Caki2 (cell line): ENCODE measurements at places on chromosomes 2 and 18.
A peak's percentile ranks its signal among the peaks of the same experiment; 100 is the strongest.

DNA sequence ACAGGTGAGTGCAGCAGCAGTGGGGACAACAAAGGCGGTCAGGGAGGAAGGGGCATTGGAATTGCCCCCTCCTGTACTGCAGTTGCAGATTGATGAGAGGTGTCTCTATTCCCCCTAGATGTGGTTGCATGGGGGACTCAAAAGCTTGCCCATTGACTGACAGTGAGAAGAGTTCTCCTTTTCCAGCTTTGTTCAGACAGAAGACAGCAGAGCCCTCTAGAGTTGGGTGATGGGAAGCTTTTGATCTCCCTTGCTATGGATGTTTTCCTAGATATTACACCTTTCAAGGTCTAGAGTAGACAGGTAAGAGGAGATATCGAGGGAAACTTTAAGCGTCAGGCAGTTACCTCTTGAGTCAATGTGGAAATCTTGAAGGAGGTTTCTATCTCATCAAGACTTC, 2.9 kb downstream of the PROKR1 start:
- DNase-seq: no peak

- no peak for DNase-seq
Measured at GRCh38 chr2:104852090-104852666, 1.7 kb upstream of the POU3F3 start.

DNA sequence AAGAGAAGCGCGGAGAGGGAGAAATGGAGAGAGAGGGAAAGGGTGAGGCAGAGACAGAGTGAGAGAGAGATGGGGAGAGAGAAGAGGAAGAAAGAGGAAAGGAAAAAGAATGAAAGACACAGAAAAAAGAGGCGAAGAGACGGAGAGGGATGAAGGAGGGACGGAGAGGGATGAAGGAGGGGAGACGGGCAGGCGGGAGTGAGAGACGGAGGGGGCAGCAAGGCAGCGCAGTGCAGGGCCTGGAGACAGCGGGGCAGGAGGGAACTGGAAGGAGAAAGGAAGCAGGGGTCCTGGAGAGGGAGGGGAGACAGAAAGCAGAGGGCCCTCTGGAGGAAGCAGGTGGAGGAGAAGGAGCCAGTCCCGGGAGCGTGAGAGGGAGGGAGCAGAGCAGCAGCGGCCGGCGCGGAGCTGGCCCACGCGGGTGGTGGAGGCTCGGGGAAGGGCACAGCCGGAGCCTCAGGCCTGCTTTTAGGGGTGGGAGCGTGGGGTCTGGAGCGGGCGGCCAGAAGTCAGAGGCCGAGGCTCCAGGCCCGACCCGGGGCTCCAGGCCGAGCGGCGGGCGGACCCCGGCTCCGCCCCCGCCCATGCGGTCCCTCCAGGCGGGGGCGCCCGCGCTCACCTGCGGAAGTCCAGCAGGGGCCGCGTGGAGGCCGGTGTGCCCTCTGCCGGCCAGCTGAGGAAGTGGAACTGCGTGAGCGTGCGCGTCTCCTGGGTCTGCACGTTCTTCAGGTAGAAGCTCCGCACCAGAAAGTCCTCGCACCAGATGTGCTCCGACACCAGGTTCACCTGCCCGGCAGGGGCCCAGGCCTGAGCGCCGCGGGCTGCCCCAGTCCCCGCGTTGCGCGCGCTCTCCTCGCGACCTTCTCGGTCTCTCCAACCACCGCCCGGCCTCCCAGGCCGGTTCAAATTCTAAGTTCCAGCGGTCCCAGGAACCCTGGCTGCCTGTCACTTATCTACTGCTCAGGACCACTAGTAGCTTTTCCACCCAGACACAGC, 14.5 kb downstream of the PTPRN start:
- peak; percentile 79 for DNase-seq

DNA sequence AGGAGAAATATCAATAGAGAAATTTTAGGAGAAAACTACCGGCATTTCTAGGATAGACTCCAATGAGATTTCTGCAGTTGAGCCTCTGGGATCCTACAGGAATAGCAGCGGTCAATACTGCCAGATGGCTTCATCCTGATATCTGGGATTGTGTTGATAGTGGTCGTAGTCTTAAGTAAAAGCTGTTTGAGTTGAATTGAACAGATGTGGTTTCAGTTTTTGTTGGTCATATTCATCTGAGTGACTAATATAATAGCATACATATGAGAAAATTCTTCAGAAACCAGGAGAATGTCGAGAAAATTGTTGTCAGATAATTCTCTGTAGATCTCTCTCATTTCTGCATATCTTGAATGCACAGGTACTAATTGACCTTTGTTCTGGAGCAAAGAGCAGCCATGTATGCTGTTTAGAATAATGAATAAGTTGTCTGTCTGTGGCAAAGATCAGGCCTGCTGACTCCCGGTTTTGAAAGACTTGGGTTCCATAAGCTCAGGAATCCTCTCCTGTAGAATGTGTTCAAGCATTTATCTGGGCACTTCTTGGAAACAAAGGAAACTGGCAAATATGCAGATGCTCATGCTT, 288.1 kb downstream of the TMX3 start:
- no peak for DNase-seq

DNA sequence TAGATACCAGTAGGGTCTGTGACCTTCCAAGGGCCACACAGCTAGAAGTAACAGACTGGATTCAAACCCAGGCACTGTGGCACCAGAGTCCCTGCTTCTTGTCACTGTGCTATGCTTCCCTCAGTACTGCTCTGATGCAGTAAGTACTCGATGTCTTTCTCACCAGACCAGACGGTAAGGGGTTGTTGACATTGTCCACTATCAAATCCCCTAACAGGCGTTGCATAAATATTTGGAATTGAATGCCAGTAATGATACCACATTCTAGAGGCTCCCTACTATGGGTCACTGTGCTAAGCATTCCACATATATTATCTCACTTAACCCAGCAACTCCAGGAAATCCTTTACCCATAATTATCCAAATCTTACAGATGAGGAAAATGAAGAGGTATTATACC, 223.1 kb downstream of the C1D start:
- no peak for DNase-seq

DNA sequence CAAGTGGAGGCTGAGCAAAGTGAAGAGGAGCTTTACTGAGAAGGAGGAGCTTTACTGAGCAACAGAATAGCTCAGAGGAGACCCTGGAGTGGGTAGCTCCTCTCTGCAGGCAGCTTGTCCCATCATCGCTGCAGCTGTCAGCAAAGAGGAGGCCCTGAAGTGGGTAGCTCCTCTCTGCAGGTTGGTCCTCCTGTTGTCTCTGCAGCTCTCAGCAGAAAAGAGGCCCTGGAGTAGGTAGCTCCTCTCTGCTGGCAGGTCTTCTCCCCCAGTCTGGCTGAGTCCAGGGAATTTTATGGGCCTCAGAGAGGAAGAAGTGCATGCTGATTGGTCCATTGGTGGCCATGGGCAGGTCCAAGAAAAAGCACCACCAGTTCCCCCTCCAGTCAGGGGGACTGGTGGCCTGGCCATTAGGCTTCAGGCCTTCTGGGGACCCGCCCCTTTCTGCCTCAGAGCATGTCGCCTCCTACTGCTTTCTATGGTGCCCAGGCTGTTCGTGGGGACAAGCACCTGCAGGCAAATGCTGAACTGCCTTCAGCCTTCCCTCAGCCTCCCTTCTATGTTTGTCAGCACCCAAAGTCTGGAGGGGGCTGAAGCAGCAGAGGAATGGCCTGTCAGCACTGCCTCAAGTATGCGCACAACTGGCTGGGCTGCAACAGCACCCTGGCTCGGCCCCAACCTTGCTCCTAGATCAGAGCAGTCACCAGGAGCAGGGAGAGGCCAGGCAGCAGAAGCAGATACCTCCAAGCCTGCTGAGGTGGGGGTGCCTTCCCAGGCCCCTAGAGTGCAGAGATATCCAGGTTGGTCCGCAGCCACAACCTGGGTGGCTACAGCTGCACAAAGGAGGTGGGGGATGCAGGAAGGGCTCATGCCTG, 5.9 kb downstream of the ZSCAN30 start:
- no peak for DNase-seq

DNA sequence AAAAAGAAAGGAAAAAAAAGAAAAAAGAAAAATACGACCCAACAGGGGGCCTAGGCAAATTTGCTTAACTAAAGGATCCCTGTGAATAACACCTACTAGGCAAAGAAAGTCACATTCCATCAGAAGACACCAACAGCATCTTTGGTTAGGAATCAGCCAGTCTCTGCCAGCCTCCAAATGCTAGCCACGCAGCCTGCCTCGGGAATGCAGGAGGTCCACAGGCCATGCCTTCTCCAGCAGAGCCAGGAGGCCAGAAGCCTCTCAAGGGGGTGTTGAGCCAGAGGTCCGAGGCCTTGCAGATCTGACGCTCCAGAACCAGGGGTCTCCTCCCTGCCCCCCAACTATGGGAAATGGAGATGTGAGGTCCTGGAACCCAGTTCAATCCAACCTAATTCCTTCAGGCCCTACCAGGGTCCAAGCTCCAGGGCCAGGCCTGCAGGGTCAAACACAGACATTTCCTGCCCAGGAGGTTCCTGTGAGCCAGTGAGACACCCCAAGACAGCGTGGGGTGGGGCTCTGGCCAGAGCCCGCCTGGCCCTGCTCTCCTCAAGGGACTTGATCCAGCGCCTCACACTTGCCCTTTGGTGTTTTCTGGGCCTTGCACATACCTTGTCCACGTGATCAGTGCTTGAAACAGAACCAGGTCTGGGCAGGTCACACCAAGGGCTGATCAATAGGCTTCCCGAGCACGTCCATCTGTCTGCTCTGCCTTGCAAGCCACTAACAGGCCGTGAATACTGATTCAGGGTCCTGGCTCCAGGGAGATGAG, 289.6 kb upstream of the ID2 start:
- no peak for DNase-seq

DNA sequence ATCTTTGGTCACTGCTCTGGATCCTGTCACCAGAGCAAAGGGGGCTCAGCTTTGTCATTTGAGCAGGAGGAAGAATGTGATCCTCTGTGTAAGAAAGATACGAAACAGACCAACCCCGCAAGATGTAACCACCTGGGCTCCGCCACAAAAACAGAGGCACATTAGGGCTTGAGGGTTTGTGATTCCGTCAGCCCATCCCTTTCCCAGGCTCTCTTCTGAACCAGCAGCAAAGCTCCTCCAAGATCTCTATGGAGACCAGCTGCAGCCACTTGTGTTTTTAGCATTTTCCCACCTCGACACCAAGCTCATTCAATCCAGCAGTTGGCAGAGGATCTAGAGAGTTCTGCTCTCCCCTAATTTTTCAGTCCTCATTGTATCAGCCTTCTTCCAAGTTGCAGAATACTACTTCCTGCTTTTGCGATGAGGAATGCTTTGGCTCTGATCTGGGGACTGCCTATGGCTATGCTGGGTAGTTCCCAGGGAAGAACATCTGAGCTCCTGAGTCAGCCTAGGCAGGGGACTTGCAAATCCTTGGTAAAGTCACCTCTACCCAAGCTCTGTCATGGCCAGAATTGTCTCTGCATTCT, 139.6 kb upstream of the RAB12 start:
- DNase-seq: no peak

DNA sequence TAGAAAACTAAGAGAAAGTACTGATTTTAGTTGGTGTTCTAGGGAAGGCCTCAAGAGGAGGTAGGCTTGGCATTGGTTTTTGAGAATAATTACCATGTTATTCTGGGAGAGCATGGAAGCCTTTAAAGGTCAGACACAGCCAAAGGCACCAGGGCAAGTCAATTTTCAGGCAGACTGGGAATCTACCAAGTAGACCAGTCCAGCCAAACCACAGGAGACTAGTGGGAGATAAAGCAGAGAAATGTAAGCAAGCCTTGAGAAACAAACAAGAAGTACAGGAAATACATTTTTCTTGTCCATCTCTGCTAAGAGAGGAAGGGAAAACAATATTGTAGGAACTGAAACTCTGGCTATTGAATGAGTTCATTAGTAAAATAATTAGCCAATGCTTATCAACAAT, 5.5 kb upstream of the CCDC68 start:
- DNase-seq: no peak

DNA sequence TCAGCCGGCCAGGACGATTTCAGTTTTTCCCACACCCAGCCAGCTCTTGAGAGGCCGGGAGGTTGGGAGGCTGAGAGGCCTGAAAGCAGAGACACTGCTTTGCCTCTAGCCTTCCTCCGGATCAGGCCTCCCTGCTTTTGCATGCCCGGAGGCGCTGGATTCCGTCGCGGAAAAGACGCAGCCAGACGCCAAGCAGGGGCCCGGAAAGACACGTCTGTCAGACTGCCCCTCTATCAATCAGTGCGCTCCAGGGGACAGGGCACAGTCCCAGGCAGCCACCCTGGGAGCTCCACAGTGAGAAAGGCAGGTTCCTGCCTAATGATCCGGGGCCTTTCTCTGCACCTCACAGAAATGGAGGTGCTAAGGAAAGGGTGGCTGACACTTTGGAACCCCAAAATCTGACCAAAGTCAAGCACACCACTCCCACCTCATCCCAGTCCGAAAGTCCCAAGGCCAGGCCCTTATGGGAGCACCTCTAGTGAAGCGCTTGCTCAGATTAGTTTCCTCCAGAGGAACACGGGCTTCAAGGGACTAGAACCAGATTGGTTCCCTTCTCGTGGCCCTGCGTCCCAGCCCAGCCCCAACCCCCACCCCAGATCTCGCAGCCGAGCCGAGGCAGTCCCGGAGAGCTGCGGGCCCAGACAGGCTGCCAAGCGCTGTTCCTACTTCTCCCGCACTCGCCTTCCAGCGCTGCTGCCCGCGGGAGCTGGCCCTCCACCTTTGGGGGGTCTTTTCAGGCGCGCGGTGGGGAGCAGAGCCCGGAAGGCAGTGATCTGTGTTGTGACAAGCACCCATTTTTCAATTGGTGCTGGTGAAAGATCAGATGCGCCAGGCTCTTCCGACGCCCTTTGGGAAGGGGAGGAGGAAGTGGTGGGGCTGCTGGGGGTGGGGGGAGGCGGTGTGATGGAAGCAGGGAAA, 5.0 kb downstream of the DLX1 start:
- DNase-seq: no peak

- DNase-seq: no peak
Measured at GRCh38 chr2:62426154-62426912, 79.7 kb downstream of the TMEM17 start.

DNA sequence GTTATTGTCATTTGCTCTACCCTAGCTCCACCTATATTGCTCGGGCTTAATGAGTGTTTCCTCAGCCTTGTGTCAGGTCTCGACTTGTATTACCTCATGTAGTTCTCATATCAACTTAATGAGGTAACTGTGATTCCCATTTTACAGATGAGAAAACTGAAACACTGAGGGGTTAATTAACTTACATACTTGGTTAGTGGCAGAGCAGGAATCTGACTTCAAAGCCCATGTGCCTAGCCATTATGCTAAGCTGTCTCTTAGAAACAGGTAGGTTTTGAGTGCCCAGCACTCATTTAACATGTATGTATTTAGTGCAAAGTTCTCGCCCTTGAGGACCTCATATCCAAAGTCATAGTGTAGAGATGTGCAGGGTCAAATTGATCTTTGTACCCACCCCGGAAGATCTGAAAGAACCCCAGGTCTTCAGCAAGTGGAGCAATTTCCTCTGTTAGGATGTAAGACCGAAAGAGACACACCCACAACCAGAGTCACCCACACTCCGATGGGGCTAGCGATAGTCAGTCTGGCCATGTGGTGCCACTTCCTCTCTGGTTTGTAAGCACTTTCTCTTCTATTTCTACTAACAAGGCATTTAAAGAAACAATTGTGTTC, 121.0 kb upstream of the SLC39A10 start:
- DNase-seq: no peak

- DNase-seq: no peak
Measured at GRCh38 chr2:203842373-203842772, 25.2 kb upstream of the CTLA4 start.
